ENCODE measurements at places on chromosomes 16 and 17.

DNA sequence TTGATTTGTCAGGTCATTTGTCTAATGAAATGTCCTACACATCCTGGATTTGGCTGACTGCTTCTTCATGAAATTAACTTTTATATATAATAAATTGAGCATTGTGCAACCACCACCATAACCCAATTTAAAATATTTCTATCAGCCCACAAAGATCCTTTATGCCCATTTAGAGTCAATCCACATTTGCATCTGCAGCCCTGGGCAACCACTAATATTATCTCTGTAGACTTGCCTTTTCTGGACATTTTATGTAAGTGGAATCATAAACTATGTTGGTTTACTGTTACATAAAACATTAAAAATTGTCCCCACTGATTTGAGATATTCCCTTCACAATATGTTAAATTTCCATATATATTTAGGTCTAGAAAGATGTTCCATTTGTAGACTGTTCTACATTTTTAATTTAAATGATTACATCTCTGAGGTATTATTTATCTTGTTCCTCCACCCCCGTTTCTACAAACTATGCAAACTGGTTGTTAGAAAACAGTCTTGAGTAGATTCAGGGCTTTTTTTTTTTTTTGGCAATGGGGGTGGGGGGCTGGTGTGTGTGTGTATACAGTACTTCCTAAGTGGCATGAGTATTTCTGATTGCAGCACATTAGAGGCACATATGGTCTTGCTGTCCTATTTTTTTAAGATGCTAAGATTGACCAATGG is 16.7 kb downstream of the RFWD3 start:
- DNase-seq: no peak

DNA sequence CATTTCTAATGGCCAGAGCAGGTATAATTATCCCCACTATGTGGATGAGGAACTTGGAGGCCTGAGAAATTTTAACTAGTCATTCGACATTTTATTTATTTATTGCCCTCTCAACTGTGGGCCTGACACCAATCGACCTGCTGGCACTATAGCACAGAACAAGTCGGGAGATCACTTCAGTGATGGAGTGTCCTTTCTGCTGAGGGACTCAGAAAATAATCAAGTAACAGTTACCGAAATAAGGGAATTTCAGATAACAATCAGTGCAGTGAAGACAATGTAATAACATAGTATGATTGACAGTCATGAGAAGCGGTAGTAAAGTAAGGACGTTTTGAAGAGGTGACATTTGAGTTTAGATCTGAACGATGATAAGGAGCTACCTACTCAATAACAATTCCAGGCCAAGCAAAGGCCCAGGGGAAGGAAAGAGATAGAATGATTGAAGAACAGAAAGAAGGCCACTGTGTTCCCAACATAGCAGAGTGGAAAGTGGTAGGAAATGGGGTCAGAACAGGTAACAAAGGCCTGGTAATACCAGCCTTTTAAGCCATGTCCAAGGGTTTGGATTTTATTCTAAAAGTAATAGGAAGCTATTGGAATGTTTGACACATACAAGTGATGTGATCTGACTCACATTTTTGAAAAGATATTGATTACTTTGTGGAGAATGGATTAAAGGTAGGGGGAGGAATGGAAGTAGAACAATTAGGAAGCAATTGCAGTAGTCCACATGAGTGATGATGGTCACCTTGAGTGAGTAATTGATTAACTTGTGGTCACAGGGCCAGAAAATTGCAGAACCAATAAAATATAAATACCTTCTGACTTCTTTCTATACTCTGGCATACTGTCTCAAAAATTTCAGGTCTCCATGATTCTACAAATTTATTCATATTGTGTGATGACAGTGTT is 1.4 kb downstream of the STXBP4 start:
- no peak for DNase-seq

- no peak for DNase-seq
Measured at GRCh38 chr16:100989-101388, 23.0 kb downstream of the MPG start.

DNA sequence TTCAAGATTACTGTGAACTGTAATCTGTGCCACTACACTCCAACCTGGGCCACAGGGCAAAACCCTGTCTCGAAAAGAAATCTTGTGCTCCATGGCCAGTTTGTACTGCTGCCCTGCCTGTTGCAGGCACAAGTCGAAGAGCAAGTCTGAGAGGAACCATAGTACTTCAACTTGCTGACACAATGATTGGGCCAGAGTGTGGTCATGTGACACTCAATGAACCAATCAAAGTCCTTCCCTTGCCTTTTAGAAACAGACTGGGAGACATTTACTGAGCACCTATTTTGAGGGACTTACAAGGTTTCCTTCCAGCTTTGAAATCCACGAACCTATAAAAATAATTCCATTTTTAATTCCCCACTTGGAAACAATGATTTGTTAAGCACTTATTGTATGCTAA is 39.8 kb upstream of the TMC5 start:
- no peak for DNase-seq

GRCh38 chr16:67537636-67538591 is 9.3 kb downstream of the RIPOR1 start:
- DNase-seq: no peak

DNA sequence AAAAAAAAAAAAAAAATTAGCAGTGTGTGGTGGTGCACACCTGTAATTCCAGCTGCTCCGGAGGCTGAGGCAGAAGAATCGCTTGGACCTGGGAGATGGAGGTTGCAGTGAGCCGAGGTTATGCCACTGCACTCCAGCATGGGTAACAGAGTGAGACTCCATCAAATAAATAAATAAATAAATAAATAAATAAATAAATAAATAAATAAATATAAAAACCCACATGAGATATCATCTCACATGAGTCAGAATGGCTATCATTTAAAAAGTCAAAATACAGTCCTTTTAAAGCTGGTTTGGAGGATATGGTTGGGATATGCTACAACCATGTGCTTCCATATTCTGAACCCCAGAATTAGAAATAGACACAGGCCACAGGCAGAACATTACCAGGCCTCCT is 114.3 kb downstream of the WSCD1 start:
- DNase-seq: no peak

DNA sequence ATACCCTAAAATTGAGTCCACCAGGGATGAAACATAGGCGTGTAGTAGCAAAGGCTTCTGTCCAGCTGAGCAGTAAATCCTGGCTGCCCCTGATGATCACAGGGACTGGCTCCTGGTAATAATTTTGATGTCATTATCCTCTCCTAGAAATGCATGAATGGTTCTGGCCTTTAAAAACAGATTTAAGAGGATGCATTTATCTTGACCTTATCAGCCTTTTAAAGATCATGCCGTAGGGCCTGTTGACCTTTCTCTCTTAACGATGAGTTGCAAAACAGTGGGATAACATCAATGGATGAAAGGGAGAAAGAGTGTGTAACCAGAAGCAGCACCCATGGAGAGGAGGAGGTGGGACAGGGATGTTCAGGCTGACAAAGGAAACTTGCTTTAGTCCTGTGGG is 128.5 kb downstream of the CA10 start:
- no peak for DNase-seq

- DNase-seq: no peak
Measured at GRCh38 chr17:1928976-1929375, 96.2 kb downstream of the RTN4RL1 start.

- no peak for DNase-seq
Measured at GRCh38 chr17:46766493-46767491, 51.7 kb downstream of the WNT3 start.

- no peak for DNase-seq
Measured at GRCh38 chr16:6364846-6365245, 967.8 kb upstream of the RBFOX1 start.

- no peak for DNase-seq
Measured at GRCh38 chr16:83494459-83494858, 313.3 kb upstream of the HSBP1 start.

GRCh38 chr17:77455111-77455890 is 314.5 kb downstream of the SEC14L1 start:
- no peak for DNase-seq

GRCh38 chr16:48277158-48277557 is 29.8 kb upstream of the ABCC11 start:
- no peak for DNase-seq

DNA sequence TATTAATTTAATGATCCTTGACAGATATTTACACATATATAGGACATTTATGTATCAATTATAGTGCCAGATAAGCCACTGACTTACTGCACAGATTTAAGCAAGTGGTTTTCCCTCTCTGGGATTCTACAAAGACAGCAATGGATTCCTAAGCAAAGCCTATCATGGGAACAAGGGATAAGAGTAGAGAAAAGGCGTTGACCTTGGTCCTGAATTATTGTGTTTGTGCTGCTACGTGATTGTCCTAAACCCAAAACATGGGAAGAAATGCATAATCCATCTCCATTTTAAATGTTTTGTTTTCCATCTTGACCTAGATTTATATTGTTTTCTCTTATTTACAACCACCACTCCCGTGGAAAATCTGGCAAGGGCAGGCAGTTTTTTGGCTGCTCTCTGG is 14.0 kb downstream of the SLFN11 start:
- no peak for DNase-seq

DNA sequence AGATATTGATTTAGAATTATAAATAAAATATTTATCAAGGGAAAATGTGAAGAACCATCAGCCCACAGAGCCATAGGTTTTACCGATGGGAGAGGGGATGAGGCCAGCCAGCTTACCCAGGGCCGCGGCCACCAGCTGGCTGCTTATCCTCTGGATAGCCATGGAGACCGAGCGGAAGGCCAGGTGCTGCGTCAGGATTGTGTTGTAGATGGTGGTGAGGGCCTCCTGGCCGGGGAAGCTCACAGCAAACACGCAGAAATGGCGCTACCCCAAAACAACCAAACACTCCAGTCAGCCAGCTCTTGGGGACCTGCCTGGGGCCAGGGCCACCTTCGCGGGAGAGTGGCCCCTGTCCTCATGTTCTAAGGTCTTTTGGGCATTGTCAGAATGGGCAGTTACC is 97.8 kb downstream of the DNAH17 start:
- no peak for DNase-seq

- DNase-seq: no peak
Measured at GRCh38 chr17:74314877-74315276, 11.1 kb upstream of the KIF19 start.

DNA sequence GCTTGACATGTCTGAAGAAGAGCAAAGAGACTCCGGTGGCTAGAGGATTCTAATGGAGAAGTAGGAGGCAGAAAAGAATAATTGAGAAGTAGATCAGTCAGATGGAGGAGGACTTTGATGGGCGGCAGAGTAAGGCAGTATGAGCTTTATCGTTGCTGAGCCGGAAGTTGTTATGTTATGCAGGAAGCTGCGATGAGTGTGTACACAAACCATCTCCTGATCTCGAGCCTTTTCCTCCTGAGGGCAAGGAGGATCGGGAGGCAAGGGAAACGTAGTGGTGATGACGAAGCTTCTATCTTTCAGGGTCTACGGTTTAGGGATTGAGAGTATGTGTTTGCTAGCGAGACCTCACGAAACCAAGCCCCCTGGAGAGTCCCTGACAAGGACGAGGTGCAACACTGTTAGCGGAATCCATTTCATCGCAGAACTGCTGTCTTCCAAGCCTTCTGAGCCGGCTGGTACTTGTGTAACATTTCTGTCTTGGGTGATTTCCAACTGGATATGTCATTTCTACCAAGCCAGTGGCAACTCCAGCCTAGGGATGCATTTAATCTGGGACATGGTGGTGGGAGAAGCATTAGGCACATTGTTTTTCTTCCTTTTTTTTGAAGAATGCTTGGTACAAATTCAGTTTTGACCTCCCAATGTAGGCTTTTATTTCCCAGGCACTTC is 45.5 kb downstream of the RBFOX1 start:
- no peak for DNase-seq

- no peak for DNase-seq
Measured at GRCh38 chr17:43976963-43977837, 23.5 kb upstream of the PYY start.

DNA sequence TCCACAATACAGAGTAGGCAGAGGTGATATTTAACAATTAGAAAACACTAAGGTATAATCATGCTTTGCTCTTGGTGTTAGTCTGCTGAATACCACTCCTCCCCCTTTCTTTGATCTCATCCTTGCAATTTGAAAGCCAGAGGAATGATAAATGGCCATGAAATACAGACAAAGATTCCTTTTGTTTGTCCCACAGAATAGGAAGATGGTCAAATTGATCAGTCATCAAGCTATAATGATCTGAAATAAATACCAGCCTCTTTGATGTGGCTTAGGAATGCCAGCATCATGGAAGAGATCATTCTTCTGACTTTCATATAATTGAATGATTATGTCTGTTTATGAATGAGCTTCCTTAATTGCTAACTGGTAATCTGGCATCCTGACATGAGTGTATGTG is 1541.7 kb upstream of the CDH8 start:
- DNase-seq: no peak

- DNase-seq: peak; percentile 30
Measured at GRCh38 chr16:1923299-1924034, 5.3 kb upstream of the HS3ST6 start.

DNA sequence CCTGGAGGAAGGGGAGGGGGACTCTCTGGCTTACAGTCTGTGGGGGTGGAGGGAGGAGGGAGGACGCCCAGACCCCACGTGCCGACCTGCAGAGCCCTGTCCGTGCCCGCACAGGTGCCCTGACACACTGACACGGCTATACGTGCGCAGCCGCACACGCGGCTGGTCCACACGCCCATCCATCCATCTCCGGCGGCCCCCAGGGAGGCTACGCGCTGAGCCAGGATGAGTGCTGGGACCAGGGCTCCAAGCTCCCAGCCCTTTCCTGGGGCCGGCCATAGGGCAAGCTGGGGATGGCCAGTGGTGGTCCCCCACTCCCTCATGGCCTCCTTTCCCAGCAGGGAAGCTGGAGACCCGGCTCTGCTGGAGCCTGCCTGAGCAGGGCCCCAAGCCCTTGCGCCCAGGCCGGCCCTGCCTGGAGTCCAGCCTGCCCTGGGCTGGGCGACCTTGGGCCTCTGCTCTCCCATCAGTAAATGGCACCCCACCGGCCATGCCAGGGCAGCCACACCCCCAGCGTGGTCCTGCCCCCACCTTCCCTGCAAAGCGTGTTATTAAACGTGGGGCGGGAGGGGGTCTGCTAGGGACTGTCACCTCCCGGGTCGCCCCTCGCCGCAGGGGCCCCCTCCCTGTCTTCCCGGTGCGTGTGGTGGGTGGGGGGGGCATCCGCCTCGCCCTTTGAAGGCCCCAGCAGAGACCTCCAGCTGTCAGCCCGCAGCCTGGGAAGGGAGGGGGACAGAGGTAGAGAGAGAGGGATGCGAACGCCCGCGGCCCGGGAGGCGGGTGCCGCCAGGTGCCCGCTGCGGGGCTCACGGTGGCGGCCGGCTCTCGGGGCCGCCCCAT is 863 bp downstream of the CASKIN1 start:
- no peak for DNase-seq

DNA sequence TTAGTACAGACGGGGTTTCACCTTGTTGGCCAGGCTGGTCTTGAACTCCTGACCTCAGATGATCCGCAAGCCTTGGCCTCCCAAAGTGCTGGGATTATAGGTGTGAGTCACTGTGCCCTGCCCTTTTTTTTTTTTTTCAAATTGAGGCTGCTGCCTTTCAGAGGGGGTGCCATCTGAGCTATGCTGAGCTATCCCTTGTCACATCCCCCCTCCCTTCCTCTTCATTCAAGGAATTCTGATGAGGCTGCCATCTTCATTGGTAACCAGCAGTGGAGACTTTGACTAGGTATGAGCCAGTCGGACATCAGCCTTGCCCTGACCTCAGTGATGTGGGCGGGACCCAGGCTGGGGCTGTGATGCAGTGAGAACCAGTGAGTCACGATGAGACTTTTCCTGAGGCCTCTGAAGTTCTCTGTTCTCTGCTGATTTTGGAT is 24.4 kb upstream of the GPT2 start:
- DNase-seq: no peak
